ENCODE measurements at places on chromosomes 1 and 21. TPM values are rescaled to one million over a fixed set of nuclear protein-coding genes. Genes with fewer than 3 reads are reported as not detected.

The PALMD gene
- total RNA-seq = not detected

DNA sequence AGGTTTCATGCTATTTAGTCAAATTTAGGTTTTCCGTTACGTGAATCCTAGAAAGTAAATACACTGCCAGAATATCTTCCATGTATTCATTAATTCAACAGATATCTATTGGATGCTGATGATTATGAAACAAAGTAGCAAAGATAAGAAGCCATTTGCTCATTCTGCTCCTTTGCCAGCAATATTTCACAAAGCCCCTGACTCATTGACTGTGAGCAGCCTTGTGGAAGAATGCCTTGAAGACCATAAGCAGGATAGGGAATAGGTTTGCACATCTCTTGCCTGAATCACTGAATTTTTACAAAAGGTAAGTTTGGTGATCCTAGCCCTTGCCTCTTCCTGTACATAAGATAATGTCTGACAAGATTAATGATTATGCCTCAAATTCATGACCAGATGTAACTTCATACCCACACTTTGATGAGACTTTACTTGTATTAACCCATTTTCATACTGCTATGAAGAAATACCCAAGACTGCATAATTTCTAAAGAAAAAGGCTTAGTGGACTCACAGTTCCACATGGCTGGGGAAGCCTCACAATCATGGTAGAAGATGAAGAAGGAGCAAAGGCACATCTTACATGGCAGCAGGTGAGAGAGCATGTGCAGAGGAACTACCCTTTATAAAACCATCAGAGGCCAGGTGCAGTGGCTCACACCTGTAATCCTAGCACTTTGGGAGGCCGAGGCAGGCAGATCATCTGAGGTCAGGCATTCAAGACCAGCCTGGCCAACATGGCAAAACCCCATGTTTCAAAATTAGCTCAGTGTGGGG lies 1.6 kb upstream of the PIGK start:
- no peak overlapping the region for H3K27ac ChIP-seq
- no peak overlapping the region for H3K4me3 ChIP-seq
- no peaks in the 10 kb centered on the region for H3K27me3 ChIP-seq
- no peak for DNase-seq
- no peaks in the 10 kb centered on the region for H3K36me3 ChIP-seq
- peaks cover 20% of the 10 kb centered on the region for H3K4me1 ChIP-seq

The BCAR3 gene
- 2.0 TPM for total RNA-seq

GRCh38 chr1:39623053-39623452 lies 16.4 kb downstream of the HEYL start:
- H3K4me3 ChIP-seq = no peak overlapping the region
- H3K36me3 ChIP-seq = no peaks in the 10 kb centered on the region
- H3K27ac ChIP-seq = no peak overlapping the region
- DNase-seq = no peak
- H3K4me1 ChIP-seq = no peaks in the 10 kb centered on the region

DNA sequence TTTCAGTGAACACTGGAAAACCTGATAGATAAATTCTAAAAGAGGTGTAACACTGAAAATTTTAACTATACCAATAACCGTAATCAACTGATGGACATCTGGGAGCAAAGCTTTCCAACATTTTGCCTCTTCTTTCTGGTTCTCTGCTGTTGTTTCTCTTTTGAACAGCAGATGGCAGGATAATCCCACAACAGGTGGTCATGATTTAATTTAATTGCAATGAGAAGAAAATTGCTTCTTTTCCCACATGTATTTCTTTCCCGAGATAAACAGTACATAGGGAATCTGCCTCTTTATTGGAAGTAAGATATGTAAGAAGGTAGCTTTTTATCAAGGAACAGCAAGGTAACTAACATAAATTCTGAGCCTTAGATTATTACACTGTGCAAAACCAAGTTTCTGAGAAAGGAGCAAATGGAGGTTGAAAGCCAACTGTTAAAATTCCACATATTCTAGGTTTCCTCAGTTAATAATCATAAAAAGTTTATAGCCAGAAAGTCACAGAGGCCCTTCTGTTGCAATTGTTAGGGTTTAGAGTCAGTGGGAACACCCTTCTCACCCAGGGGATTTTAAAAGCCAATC lies 72.9 kb downstream of the RPS6KA1 start:
- DNase-seq = no peak
- peaks cover 5% of the 10 kb centered on the region for H3K4me1 ChIP-seq

The BRINP2 gene
- total RNA-seq = not detected

The HIVEP3 gene
- total RNA-seq = 8.4 TPM

GRCh38 chr21:37459575-37459974 lies 93.0 kb downstream of the DYRK1A start:
- H3K4me3 ChIP-seq = no peak overlapping the region
- H3K27ac ChIP-seq = peak overlapping the region; percentile 47
- no peak for DNase-seq
- H3K27me3 ChIP-seq = no peaks in the 10 kb centered on the region
- no peaks in the 10 kb centered on the region for H3K36me3 ChIP-seq

GRCh38 chr1:17966341-17966740 lies 141.3 kb upstream of the IGSF21 start:
- H3K36me3 ChIP-seq = no peaks in the 10 kb centered on the region
- no peak overlapping the region for H3K27ac ChIP-seq
- H3K4me1 ChIP-seq = no peaks in the 10 kb centered on the region
- no peak overlapping the region for H3K4me3 ChIP-seq
- no peak for DNase-seq

- H3K4me3 ChIP-seq = no peak overlapping the region
- no peak for DNase-seq
- no peak overlapping the region for H3K27ac ChIP-seq
- no peaks in the 10 kb centered on the region for H3K36me3 ChIP-seq
- peaks cover 21% of the 10 kb centered on the region for H3K4me1 ChIP-seq
- H3K27me3 ChIP-seq = no peaks in the 10 kb centered on the region
Observed at GRCh38 chr1:182599339-182599738, 4.8 kb downstream of the RGS16 start.

The GJB3 gene
- total RNA-seq = not detected

GRCh38 chr1:27536767-27537166 lies 46.8 kb upstream of the WASF2 start:
- peaks cover 2% of the 10 kb centered on the region for H3K4me1 ChIP-seq
- no peak overlapping the region for H3K4me3 ChIP-seq
- H3K27ac ChIP-seq = no peak overlapping the region
- no peaks in the 10 kb centered on the region for H3K27me3 ChIP-seq
- DNase-seq = no peak

GRCh38 chr1:55088413-55088812 lies 49.1 kb downstream of the PCSK9 start:
- DNase-seq = no peak
- no peak overlapping the region for H3K27ac ChIP-seq
- no peaks in the 10 kb centered on the region for H3K27me3 ChIP-seq
- no peak overlapping the region for H3K4me3 ChIP-seq

- no peaks in the 10 kb centered on the region for H3K4me1 ChIP-seq
- DNase-seq = no peak
- no peak overlapping the region for H3K27ac ChIP-seq
- H3K36me3 ChIP-seq = no peaks in the 10 kb centered on the region
- H3K27me3 ChIP-seq = peaks cover 3% of the 10 kb centered on the region
Observed at GRCh38 chr1:92679980-92680379, 104.9 kb downstream of the EVI5 start.

DNA sequence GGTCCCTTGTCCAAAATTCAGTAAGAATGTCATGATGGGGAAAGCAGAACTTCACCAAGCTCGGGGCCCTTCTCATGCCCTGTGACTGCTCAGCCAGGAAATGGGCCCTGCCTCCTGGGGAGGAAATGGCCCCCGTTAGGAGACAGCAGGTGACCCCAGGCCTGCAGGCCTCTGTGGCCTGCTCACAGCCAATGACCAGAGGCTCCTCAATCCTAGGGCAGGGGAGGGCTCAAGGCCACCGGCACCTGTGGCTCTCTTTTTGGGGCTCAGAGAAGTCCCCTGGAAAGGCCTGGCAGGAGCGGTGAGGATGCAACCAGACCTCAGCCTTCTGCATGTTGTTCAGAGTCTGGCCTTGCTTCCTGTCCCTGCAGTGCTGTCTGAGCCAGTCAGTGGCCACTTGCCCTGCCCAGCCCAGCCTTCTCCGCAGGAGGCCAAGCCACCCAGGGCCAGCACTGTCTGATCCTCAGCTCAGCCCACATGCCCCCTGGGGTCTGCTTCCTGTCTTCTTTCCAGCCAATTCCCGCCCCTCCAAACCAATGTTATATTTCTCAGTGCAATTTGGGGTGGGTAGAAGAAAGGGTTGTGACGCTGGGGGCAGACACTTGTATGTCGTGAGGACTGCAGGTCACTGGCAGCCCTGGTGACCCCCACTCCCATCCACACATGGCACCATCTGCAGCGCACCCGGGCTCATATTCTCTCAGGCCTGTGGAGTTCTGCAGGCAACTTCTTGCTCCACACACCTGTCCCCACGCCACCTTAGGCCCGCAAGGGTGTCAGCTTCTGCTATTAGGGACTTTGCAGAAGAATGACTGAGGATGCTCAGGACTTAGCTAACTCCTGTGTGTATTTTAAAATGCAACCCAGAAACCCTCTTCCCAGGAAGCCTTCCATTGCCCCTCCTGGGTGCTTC lies 83.6 kb downstream of the ITPKB start:
- no peak overlapping the region for H3K27ac ChIP-seq
- peak overlapping the region; percentile 7 for H3K4me3 ChIP-seq
- H3K4me1 ChIP-seq = no peaks in the 10 kb centered on the region
- no peaks in the 10 kb centered on the region for H3K27me3 ChIP-seq

The GOLT1A gene
- total RNA-seq = 0.32 TPM

The C1orf74 gene
- total RNA-seq = 1.3 TPM

The MYBPH gene
- not detected for total RNA-seq

All from T-cell (primary cell).